ENCODE measurements at places on chromosomes 7 and 10. TPM values are rescaled to one million over a fixed set of nuclear protein-coding genes. Genes with fewer than 3 reads are reported as not detected.

DNA sequence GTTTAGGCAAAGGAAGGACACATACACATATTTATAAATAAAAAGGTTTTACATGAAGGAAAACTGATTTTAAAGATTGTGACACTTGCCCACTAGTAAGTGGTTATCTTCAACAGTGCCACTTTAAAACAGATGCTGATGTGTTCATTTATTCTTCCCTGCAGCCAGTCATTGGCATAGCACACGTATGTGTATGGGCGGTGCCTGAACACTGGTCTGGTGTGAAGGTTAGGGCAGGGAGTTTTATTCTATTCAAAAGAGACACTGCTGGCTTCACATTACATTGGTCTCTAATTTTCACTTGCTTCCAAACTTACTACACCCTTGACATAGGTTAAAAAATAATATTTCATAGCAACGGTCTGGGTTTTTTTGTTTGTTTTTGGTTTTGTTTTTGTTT is 57.9 kb downstream of the NOD1 start:
- DNase-seq, result no peak

GRCh38 chr7:3670898-3671297 is 369.8 kb downstream of the SDK1 start:
- no peak for DNase-seq

GRCh38 chr7:94482796-94483195 is 26.8 kb upstream of the CASD1 start:
- no peak for DNase-seq

GRCh38 chr10:89074120-89074519 is 83.5 kb downstream of the FAS start:
- peak; percentile 59 for DNase-seq

DNA sequence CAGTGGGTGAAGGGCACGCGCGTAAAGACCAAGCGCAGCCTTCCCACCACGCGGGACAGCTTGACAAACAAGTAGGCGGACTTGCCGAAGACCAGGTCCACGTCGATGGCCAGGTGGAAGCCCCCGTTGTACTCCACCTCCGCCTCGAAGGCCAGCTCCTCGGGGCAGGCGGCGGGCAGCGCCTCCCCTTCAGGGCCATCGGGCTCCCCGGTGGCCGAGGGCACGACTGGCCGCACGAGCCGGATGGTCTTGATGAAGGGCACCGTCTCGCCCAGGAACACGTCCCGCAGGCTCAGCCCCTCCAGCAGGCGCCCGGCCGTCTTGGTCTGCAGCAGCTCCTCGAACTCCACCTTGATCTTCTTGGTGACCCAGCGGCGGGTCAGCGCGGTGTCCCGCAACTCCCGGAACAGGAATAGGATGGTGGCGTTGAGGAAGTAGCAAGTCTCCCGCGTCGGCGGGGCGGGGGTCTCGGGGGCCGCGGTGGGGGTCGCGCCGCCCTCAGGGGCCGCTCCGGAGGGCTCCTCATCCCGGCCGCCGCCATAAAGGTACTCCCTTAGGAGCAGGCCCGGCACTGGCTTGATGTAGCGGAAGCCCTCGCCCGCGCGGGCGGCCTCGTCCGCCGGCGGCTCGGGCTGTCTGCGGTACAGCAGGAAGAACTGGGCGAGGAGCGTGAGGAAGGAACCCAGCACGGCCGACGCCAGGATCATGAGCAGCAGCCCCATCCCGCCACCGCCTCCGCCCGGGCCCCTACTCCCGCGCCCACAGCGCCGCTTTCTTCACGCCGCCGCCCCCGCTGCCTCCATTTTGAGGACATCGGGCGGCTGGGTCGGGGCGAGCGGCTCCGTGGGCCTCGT is 507 bp downstream of the PDZD8 start:
- no peak for DNase-seq

- no peak for DNase-seq
These were observed 9.4 kb downstream of the ARID5B start for GRCh38 chr10:61910894-61911293.

DNA sequence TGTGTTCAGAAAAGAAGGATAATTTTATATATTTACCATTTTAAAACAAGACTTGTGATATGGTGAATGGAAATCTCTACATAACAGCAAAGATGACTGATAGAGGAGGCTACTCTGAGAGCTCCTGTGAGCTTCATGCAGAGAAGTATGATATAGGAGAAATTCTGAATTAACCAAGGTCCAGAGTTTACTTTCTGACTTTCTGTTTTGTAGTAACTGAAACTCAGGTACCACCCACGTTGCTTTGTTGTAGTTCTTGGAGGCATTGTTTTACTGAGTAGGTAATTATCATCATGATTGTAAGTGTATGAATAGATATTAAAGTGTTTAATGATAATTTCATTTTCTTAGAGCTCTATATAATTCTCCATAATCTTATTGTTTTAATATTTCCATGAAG is 18.0 kb upstream of the SFR1 start:
- no peak for DNase-seq

- DNase-seq, result no peak
These were observed 14.1 kb downstream of the CUL1 start for GRCh38 chr7:148712678-148713329.

GRCh38 chr10:4807761-4808507 is 18.1 kb upstream of the AKR1E2 start:
- DNase-seq, result no peak

DNA sequence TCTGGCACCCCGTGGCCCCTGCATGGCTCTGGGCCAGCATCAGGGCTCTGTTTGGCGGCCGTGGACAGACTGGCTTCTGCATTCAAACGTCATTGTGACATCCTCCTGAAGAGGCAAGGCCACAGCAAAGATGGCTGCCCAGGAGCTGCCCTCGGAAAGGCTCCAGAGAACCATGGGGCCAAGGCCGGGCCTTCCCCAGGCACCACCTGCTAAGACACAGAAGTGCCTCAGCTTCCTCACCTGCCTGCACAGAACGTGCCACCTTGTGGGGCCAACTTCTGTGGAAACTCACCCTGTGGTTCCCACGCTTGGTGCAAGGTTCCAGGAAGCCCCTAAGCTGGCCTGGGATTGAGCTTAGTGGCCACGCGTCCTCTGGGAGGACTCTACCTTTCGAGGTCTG is 396.9 kb downstream of the PTPRN2 start:
- DNase-seq, result no peak

- DNase-seq, result no peak
These were observed 58.5 kb upstream of the AHR start for GRCh38 chr7:17239683-17240521.

GRCh38 chr7:124856299-124856888 is 73.2 kb downstream of the POT1 start:
- DNase-seq, result no peak

- no peak for DNase-seq
These were observed 43.3 kb upstream of the HBP1 start for GRCh38 chr7:107125475-107125874.

DNA sequence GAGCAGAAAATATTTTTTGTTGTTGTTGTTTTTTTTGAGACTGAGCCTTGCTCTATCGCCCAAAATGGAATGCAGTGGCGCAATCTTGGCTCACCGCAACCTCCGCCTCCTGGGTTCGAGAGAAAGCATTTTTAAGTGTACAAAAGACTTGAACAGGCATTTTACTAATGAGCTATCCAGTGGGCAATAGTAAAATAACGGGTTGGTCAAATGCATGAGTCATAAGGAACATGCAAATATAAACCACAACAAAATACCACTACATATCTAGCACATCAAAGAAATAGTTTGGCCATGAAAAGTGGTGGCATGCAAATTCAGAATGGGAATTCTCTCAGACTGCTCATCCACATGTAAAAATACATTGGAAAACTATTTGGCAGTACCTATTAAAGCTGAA is 71.7 kb upstream of the TMEM106B start:
- no peak for DNase-seq

GRCh38 chr7:38550836-38551235 is 80.3 kb downstream of the AMPH start:
- no peak for DNase-seq

GRCh38 chr10:93160829-93161228 is 87.1 kb downstream of the CYP26A1 start:
- DNase-seq, result peak; percentile 65

GRCh38 chr7:75955331-75955955 is 39.0 kb downstream of the TMEM120A start:
- peak; percentile 59 for DNase-seq

DNA sequence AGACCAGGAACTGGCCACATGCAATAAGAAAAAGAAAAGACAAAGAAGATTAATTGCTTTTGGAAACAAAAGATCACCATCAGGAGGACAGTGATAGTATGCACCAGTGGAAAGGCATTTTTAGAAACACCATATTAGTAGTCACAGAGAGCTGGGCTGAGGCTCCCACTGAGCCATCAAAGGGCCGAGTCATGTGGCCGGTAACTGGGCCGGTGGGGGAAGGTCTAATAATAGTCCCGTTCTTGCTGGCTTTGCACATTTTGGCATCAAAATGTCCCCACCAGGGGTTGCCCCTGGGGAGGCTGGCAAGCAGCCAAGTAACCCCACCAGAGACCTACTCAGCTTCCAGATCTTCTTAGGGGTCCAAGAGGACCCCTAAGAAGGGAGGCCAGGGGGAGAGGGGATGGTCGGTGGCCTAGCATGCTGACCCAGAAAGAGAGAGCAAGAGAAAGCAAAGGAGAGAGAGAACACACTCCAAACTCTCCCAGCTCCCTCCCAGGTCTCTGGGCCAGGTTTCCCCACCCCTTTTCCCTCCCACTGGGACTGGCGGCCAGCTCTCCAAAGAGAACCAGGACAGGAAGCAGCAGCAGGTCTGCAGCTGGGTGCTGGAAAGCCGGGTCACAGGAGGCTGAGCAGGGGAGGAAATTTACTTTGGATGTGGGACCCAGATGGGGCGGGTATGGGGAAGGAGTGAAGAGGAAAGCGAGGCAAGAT is 70.2 kb upstream of the FGFR2 start:
- no peak for DNase-seq

- DNase-seq, result no peak
These were observed 7.5 kb upstream of the AGR3 start for GRCh38 chr7:16889305-16889704.

DNA sequence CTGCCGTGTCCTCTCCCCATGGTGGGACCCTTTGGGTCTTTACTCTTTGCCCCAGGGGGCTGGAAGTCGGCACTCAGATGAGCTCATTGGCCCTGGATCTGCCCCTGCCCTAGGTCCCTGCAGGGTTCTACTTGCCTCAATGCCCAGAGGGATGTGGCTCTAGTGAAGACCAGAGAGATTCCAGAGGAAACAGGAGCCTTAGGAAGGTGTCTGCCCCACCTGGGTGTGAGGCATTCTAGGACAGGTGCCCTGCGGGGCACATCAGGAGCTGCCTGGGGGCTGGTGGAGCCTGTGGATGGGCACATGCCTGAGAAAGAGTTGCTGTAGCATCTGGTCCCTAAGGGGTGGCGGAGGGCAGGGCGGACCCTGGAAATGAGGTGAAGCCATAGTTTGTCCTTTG is 128.6 kb downstream of the ADCY1 start:
- no peak for DNase-seq

- no peak for DNase-seq
These were observed 74.1 kb upstream of the UNC5B start for GRCh38 chr10:71138166-71138830.

VIPR2 gene
- 0.60 TPM for polyA plus RNA-seq

AKR1D1 gene
- polyA plus RNA-seq, result not detected

LRRN3 gene
- 0.82 TPM for polyA plus RNA-seq

CTAGE8 gene
- polyA plus RNA-seq, result 0.04 TPM

OPN1SW gene
- not detected for polyA plus RNA-seq

RPEL1 gene
- not detected for polyA plus RNA-seq

PPP1R3C gene
- polyA plus RNA-seq, result 38.5 TPM

RARRES2 gene
- polyA plus RNA-seq, result 6.3 TPM

All from psoas muscle (tissue), 8 donors.